Psoas muscle (tissue), 8 donors: ENCODE measurements at places on chromosomes 5 and 9.

DNA sequence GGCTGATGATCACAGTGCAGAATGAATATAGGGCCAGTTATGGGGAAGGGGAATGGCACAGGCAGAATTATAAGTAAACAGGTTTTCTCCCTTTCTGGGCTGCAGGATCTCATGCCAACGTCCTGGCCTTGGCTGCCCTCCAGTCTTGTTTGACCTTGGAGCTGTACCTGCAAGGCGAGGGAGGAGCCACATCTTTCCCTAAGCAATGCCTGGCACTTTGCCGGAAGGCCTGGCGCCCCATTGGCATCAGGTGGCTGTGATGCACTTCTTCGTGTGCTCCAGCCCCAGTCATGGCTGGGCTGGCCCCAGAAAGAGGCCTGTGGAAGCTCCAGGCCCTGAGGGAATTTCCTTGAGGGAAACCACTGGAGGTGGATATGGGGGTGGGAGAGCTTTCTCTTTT, 16.7 kb upstream of the IQGAP2 start:
- no peak for DNase-seq

DNA sequence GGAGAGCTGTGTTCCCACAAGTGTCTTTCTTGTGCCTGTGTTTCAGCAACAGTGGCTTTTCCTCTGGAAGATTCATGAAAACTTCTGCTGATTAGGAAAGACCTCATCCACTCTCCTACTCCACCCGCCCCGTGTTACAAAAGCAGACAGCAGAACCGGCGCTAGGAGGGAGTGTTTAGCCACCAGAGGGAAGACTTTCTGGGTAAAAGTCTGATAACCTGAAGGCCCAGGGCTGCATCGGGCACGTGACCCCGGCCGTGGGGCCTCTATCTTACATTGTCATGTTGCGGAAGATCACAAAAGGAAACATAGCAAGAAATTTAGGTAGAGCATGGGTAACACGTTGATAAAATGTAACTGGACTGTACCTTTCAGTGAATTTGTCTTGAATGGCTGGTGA, 32.0 kb upstream of the DMRT2 start:
- DNase-seq, result no peak

DNA sequence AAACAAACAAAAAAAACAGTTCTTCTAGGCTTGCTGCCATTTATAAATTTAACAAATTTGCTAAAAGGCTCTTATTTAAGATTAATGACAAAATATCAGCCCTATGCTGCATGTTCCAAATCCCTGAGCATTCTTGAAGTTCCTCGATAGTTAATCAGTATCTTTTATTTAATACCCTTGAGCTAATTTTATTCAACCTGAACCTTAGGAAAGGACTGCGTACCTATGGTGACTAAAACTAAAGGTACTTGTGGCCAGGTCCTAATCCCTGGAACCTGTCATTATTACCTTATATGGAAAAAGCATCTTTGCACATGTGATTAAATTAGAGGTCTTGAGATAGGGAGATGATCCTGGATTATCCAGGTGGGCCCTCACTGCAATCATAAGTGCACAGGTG, 10.5 kb upstream of the INIP start:
- no peak for DNase-seq

GRCh38 chr9:98101868-98102273, 17.2 kb downstream of the TRIM14 start:
- DNase-seq, result no peak

- DNase-seq, result no peak
Observed at GRCh38 chr5:68015381-68016302, 199.9 kb upstream of the PIK3R1 start.

GRCh38 chr5:26569929-26570258, 468.5 kb downstream of the CDH9 start:
- DNase-seq, result no peak

DNA sequence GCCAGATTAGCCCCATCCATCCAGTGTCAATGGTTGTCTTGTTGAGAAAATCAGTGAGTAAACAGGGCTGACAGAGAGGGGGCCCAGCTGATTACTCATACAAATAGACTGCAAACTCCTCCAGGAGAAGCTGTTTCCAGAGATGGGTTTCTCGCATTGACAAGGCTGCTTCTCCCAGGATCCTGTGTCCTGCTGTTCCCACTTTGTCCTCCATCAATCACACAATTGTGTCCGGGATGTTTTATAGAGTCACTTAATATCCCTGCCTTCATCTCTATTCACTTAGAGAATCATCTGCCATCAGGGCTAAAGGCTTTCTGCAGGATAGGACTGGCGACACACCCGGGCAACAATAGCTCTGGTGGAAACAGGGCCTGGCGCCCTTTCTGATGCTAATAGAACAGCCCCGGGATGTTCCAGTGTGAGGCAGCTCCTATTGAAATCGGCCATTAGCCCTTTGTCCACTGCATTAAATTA, 71.7 kb upstream of the TBCA start:
- no peak for DNase-seq

GRCh38 chr9:33159777-33160127, 7.4 kb downstream of the B4GALT1 start:
- peak; percentile 55 for DNase-seq

GRCh38 chr9:72674961-72675360, 153.6 kb downstream of the TMC1 start:
- DNase-seq, result no peak

- peak; percentile 74 for DNase-seq
Observed at GRCh38 chr9:136551401-136552116, 5.7 kb upstream of the NOTCH1 start.

DNA sequence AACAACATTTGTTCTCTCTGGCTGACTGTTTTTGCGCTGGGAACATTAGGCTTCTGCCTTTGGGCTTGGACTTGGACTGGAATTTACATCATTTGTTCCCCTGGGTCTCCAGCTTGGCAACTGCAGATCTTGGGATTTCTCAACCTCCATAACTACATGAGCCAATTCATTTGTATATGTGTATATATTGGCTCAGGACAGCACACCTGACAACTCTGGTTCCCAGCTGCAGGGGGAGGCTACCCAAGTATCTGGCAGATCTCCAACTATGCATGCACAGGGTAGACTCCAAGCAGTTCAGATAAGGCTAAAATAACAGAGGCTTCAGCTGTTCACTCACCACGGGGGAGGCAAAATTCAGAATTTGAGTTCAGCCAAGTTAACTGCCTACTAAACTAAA, 31.6 kb upstream of the F2RL1 start:
- peak; percentile 55 for DNase-seq

DNA sequence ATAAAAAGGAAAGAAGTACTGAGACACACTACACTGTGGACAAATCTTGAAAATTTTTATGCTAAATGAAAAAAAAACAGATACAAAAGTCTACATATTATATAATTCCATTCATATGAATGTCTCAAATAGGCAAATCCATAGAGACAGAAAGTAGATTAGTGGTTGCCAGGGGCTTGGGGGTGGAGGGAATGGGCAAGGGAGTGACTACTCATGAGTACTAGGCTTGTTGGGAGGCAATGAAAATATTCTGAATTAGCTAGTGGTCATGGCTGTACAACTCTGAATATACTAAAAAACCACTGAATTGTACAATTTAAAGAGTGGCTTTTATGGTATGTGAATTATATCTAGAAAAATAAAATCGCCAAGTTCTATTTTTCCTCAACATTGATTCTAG, 154.9 kb downstream of the AUH start:
- no peak for DNase-seq

DNA sequence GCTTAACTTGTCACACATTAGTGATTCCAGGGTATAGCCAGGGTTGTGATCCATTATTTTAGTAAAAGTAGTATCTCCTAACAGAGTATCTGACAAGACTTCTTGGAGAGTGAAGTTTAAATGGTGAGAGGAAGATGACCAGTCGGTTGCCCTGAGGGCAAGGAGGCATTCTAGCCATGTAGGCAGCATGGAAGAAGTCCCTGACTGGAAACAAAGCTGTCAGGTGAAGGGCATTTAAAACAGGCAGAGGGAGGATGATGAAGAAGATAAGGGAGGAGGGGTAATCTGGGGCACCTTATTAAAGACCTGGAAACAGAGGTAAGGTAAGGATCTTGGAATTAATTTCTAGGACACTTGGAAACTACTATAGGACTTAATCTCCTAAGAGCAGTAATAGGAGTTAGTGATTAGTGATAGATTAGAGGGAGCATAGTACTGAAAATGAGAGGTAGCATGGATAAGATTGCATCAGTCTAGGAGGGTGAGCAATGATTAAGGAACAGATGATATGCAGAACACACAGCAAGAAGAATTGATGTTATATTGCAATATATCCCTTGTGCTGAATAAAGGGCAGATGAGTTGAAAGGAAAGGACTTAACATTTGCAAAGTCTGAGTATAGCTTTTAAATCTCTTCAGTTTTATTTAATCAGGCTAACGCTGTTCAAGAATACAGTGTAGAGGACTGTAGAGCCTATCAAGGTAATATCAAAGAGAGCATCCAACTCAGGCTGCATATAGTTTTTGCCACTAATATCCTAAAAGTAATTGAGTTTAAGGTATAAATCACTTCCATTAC, 9.6 kb downstream of the KIF2A start:
- DNase-seq, result no peak

DNA sequence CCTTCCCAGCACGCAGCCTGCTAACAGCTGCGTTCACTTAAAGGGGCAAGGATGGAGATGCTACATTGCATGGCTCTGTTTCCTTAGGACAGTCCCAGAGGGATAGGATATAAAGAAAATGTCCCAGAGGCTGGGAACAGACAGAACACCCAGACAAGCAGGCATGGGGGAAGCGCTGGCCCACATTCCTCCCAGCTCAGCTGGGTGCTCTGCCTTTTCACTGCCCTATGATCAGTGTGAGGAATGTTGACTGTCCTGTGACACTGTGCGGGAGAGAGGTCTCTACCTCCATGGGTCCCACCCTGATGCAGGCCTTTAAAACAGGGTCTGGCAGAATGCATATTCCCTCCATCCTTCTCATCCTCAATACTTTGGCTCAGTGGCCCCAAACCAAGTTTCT, 459.4 kb upstream of the DMAC1 start:
- no peak for DNase-seq

DNA sequence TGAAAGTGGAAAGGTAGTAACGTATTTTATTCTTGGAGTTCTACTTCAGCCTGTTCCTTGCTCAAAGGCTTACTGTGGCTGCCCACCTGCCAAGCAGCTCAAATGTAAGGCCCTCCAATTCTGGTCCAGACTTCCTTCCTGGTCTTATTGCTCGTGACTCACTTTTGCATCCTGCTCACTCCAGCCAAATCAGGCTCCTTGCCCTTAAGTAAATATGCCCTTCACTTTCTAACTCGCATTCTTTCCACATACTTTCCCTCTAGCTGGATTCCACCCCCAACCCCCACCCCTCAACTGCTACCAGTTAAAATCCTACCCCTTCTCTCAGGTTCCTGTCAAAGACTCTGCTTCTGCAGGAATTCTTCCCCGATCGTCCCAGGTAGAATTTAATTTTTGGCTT, 96.6 kb downstream of the GALNT10 start:
- DNase-seq, result no peak

DNA sequence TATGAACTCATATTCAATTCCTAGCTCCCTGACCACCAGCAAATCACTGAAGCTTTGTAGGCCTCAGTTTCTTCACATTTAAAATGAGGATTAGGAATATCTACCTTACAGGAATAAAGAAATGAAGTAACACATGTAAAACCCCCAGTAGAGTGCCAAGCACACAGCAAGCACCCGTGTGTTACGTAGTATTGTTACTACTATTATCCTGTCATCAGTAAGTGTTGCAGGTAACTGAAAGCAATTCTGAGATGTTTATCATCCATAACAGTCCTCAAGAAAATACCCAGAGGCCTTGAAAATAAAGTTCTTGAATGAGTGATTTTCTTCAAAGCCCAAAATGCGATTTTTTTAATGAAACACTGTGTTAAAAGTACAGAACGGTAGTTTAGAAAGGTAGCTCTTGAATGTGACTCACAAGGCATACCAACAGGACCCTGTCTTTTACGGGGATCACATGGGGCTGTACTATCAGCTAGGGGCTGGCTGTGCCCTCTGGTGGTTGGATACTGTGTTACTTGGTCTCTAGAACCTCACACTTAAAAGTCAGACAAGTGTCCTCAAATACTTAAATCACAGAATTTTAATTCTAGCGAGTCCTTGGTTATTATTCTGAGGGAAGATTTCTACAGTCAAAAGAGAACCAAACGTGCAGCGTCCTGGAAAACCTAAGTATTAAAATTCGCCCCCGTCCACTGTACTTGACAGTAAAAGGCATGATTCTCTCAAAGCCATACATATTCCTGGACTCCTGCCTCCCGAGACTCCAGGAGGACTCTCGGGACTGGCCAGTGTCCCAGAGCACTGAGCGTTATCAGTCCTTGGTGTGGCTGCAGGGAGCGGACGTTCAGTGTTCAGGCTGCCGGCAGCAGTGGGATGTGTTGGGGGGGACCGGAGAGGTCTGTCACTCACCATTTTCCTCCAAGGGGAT, 725 bp downstream of the NDUFB6 start:
- no peak for DNase-seq

GRCh38 chr5:40619421-40619820, 60.3 kb upstream of the PTGER4 start:
- no peak for DNase-seq
